Stimulated activated CD4-positive, alpha-beta T cell treated with anti-CD3 and anti-CD28 coated beads, Interleukin-4, amount 100 ng/mL, for 48 hours (primary cell): ENCODE measurements at places on chromosomes 2 and 18.

DNA sequence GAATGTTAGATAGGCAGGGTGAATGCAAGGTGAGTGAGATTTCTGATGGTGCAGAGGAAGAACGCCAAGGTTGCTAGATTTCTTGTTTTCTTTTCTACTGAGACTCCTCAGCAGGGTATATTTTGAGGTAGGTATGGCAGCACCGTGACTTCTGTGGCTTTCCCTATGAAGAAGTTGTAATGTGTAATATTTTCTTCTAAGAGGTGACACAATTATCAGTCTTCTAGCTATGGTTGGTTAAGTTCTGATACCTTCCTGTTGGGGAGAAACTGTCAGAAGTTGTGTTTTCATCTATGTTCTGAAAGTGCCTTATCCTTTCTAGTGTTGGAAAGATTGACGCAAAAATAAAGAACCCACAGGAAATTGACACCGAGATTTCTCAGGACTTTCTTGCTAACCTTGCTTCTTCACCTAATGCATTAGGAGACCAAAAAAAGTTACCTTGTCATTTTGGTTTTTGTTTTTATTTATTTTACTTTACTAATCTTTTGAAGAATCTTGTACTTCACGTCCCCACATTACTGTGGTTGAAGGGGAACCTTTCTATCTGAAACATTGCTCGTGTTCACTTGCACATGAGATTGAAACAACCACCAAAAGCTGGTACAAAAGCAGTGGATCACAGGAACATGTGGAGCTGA, 11.9 kb downstream of the IL18R1 start:
- DNase-seq, result peak; percentile 24

DNA sequence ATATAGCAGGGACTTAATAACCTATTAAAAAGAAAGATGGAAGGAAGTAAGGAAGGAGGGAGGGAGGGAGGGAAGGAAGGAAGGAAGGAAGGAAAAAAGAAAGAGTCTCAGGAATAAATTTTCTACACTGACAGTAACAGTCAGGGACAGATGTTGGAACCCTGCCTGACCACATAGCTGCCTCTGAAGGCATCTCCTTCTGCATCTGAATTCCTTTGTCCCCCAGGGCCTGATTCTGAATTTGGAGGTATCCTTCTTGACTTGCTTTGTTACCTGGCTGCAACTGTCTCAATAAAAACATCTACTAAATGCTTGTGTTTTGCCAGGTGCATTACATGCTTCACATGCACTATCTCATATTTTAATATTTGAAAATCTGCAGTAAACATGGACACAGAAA, 17.4 kb upstream of the LRATD1 start:
- no peak for DNase-seq

- DNase-seq, result no peak
Observed at GRCh38 chr2:220682616-220683015, 889.5 kb downstream of the EPHA4 start.

DNA sequence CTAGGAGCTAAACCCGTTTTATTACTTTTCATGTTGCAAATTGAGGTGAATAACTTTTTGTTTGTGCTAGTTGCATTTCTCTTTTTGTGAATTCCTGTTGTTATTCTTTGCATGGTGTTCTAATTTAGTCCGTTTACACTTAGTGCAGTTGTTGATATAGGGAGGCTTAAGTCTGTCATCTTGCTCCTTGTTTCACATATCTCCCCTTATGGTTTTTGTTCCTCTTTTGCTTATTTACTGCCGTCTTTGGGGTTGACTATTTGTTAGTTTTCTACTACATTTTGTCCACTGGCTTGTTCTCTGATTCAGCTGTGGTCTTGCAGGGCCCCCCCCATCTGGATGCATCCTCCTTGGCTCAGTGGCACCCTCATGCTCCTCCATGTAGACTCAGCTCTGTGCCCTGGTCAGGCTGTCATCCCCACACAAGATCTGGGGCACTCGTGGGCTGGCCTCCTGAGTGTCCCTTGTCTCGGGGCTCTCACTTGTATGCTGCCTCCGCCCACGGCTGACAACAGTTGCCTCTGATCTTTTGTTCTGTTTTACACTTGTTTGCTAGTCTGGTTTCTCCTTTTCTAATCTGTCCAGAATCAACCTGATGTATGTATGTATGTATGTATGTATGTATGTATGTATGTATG, 42.9 kb upstream of the ASB1 start:
- DNase-seq, result no peak

- DNase-seq, result no peak
Observed at GRCh38 chr2:196163285-196163684, 8.1 kb downstream of the STK17B start.

DNA sequence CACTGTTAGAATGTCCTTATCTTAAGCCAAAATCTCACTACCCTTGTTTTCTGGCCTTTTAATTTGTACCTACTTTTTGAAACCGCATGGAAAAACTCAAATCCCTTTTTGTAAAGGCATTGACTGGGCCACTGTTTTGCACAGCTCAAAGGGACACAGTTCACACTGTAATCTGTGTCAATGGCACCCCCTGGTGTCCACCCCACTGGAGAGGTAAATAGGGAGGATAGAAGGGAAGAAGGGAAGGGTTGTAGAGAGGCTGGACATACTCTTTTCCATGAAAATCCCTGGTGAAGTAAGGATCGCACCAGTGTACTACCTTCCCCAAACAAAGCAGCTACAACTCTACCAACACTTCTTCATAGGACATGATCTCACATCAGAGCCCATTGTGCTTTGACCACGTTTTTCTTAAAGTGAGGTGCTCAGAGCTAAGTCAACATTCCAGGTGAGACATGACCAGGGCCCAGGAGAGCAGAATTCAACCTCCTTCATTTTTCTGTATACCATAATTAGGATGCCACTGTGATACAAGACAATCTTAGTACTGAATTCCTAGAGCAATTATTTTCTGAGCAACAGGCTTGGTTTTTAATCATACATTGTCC, 92.4 kb upstream of the RMDN2 start:
- peak; percentile 78 for DNase-seq

DNA sequence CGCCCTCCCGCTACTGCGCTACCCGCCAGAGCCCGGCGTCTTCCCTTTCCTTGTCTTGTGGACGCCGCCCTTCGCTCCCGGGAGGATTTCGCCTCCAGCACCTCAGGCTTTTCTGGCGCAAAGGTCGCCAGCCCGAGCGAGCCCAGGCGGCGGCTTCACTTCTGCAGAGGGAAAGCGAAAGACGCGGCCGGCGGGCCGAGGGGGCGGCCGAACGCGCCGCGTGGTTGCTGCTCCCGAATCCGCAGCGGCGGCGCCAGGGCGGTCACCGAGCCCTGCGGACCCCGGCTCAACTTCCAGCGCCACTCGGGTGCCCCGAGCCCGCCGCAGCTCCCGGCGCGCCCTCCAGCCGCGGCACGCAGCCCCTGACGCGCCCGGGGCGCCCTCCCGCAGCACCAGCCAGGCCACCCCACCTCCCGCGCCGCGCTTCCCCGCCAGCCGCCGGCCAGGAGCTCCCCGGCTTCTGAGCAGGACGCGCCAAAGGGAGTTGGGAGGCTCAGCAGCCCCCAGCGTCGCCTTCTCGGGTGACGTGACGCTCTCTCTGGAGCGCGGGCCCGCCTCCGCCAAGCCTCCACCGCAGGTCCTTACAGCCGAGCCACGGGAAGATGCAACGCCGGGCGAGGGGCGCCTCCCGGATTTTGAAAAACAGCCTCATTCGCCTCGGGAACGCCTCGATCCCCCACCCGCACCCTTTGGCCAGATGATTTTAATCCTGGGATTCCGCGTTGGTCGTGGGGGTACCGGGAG, 84.9 kb upstream of the EPB41L3 start:
- DNase-seq, result no peak

- no peak for DNase-seq
Observed at GRCh38 chr18:67092141-67092540, 424.4 kb downstream of the DSEL start.

DNA sequence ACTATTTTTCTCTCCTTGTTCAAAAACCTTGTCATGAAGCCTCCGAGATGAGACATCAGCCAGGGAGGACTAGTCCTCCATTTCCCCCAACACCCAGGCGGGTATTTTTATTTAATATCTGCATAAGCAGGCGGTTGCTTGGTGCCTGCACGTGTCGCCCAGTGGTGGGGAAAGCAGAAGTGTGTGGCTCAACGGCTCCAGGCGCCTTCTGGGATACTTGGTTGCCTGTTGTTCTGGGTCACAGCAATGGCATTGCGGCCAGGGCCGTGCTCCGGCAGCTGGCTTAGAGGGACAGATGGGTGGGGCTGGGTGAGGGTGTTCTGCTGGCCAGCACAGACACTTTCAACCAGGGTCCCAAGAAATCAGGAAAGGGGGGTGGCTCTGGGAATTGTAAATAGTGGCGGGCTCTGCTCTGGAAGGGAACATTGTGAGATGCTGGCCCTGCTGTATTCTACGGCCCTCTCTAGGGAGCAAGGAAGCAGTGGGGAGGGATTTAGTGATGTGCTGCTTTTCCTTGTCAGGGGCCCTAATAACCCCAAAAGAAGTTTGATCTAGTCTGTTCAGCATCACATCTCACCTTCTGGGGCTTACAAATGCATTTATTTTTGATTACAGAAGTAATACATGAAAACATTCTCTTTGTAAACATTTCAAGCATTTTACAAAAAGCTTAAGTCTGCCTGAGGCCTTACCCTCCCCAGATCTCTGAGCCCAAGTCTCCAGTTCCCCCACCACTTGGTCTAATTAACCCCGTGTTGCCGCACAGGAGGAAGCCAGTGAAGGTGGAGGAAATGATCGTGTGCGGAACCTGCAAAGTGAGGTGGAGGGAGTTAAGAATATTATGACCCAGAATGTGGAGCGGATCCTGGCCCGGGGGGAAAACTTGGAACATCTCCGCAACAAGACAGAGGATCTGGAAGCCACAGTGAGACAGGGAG, 1.1 kb downstream of the VAMP8 start:
- DNase-seq, result no peak

DNA sequence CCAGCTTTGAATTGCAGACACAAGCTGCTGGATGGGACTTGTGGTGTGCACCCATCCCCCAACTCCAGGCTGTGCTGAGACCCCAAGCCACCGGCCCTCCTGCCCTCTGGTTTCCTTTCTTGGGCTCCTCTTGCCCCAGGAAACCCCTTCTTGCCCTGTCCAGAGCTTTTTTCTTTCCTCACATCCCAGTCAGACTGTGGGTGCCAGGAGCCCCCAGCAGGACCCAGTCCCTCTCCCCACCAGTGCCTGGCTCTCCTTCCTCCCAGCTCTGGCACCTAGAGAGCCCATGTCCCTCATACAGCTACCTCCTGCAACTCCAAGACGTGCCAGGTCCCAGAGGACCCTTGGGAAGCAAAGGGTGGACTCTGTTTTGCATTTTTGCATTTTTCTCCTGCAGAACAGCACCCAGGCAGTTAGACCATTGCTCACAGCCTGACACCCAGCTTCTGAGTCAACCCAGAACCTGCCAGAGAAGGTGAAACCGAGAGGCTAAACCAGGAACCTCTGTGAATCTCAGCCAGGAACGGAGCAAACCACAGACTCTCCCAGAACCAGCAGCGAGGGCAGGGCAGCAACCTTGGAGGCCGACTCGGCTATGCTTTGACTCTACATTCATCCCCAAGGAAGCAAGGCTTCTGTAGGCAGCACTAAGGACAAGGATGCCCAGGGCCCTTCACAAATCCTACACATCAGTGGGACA, 221.1 kb downstream of the ANAPC1 start:
- DNase-seq, result peak; percentile 21

GRCh38 chr2:176088048-176088936, 4.2 kb upstream of the HOXD13 start:
- no peak for DNase-seq

DNA sequence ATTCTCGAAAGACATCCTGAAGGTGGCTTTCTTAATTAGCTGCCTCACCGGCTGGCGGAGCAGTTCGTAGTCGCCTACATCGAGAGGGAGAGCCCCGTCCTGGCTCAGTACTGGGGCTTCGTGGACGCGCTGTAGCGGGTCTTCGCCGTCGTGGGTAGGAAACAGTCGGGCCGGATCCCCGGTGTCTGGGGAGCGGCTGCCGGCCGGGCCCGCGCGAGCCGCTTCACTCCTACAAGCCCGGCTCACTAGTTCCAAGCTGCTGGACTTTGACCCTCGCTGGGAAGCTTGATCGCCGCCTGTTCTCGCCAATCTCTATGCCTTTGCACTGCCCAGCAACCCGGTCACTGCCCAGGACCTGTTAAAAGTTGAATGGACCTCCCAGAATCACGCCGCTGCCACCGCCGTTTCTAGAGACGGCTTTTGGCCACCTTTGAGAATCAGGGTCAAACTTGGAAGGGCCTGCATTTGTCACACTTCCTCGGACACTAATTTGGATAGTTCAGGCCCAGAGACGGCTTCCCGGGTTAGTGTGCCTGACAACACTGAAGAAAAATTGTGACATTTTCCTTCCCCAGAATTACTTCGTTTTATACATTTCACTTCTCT, 41.4 kb upstream of the AKAIN1 start:
- DNase-seq, result peak; percentile 5

- no peak for DNase-seq
Observed at GRCh38 chr2:80026040-80026729, 278.4 kb downstream of the LRRTM1 start.

DNA sequence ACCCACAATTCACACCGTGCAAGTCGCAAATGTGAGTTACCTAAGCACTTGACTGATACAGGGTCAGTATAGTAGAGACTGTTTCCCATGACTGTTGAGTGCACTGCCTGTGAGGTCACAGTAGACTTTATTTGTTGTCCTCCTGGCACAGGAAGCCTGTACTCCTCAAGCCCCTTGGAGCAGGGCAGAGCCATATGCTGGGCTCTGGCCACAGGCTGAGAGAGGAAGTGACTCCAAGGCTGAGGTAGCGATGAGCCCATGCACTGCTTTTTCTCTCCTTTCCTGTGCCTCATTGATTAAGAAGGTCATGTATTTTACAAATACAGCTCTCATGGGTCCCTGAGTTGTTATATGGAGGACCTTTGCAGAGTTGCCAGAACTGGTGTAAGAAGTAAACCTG, 287.7 kb downstream of the SRBD1 start:
- DNase-seq, result no peak

GRCh38 chr2:192328297-192328696, 133.6 kb upstream of the TMEFF2 start:
- no peak for DNase-seq

GRCh38 chr18:649341-649740, 8.1 kb upstream of the TYMS start:
- no peak for DNase-seq
